Motor neuron (in vitro differentiated cells): ENCODE measurements at places on chromosomes 16 and 17. TPM values are rescaled to one million over a fixed set of nuclear protein-coding genes. Genes with fewer than 3 reads are reported as not detected.

Gene SEPTIN12
- total RNA-seq = 0.78 and 1.1 TPM in 2 replicates

Gene SLC16A13
- 1.8 and 1.9 TPM in 2 replicates for total RNA-seq

Gene NQO1
- 6.9 and 7.7 TPM in 2 replicates for total RNA-seq

Gene CEP20
- total RNA-seq = 20.6 and 22.4 TPM in 2 replicates

Gene BEAN1
- total RNA-seq = 3.5 and 4.0 TPM in 2 replicates

Gene ABCC12
- 0.17 TPM in 1 of 2 replicates, not detected in the other for total RNA-seq

Gene TMEM132E
- total RNA-seq = 1.0 TPM in 1 of 2 replicates, not detected in the other

Gene OTOP3
- not detected in 2 replicates for total RNA-seq

Gene LRRC75A
- 4.6 and 5.4 TPM in 2 replicates for total RNA-seq

Gene CACNA1G
- total RNA-seq = 4.0 and 4.2 TPM in 2 replicates

Gene MTMR4
- 53.9 and 64.7 TPM in 2 replicates for total RNA-seq

Gene MIEN1
- 24.0 and 27.2 TPM in 2 replicates for total RNA-seq

Gene SLC35G6
- total RNA-seq = 0.49 and 0.56 TPM in 2 replicates

Gene PMP22
- total RNA-seq = 19.5 and 21.5 TPM in 2 replicates

Gene GTF3C1
- total RNA-seq = 156 and 157 TPM in 2 replicates

Gene FOXJ1
- 75.0 and 83.2 TPM in 2 replicates for total RNA-seq

Gene DBNDD1
- 23.0 and 26.3 TPM in 2 replicates for total RNA-seq

Gene KRTAP4-5
- not detected in 2 replicates for total RNA-seq

Gene RAD51D
- total RNA-seq = 7.3 and 7.4 TPM in 2 replicates

Gene SHISA6
- 0.63 and 1.9 TPM in 2 replicates for total RNA-seq
